ENCODE measurements at places on chromosomes 2 and 18. TPM values are rescaled to one million over a fixed set of nuclear protein-coding genes. Genes with fewer than 3 reads are reported as not detected.

DNA sequence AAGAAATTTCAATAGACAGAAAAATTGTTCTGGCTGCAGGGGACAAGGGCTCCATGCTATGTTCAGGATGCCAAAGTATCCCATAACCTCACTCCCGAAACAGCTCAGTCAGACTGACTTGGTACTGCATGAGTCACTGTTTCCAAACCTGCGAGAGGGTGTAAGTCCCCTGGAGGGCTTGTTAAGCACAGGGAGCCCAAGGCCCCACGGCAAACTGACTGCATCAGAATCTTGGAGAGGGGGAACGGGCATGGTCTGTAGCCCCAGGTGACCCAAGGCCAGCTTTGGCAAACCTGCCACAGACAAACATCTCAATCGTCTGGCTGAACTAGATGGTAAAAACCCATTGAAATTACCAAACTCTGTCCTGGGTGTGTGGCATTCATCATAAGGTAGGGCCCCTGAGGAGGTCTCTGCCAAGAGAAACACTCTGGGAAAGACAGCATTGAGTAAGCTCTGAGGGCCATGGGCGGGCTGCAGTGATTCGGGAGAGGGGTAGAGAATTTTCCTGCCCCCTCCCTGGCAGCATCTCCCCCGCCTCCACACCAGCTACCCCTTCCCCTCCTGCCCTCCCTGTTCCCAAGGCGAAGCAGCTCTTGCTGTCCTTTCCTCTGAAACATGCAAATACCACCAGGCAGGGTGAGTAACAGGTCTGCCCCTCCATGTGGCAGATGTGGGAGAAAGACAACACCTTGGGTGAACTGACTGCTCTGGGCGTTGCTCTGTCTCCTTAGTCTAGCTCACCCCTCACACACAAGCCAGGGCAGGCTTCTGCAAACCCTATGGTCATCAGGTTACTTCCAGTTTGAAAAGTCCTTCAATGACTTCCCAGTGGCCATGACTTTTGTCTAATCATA lies 274.7 kb upstream of the SIX2 start:
- no peak for DNase-seq

- no peak for DNase-seq
Measured at GRCh38 chr18:80154293-80154692, 45.2 kb downstream of the ADNP2 start.

- DNase-seq: no peak
Measured at GRCh38 chr2:10798783-10799182, 13.8 kb downstream of the PDIA6 start.

- DNase-seq: no peak
Measured at GRCh38 chr2:20148923-20149702, 75.8 kb downstream of the SDC1 start.

GRCh38 chr2:177282181-177282641 lies 17.7 kb upstream of the NFE2L2 start:
- no peak for DNase-seq

- no peak for DNase-seq
Measured at GRCh38 chr2:179695486-179695885, 165.9 kb downstream of the ZNF385B start.

DNA sequence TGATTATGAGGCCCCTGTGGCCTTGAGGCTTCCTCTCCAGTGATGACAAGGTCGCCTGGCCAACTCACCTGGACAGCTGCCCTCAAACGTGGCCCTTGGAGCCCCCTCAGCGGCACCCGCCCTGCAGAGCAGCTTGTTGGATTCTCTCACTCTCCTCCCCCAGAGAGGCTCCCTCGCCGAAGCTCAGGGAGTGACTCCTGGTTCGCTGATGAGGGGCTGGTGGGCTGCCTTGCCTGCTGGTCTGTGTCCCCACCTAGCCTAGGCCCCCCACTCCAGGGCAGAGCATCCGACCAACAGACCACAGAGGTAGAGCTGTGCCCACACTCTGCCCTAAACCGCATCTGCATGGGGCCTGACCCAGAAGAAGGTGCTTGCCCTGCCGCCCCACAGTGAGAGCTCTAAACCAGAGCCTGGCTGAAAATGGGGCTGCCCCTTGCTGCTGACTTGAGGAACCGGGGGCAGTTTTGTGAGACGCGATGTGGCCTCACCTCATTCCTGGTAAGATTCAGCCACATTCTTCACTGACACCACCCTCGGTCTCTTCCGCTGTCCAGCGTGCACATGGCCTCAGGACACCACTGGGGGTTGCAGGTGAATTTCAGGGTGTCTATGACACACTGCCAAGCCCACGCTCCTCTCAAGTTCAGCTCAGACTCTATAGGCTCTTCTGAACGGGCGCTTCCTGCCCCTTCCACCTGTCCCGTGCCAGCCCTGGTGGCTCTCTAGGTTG lies 131.6 kb downstream of the CABLES1 start:
- DNase-seq: no peak

REG3G gene
- not detected for total RNA-seq

ALLC gene
- not detected for total RNA-seq

POTEF gene
- total RNA-seq: not detected

FOXI3 gene
- total RNA-seq: not detected

METTL5 gene
- total RNA-seq: 22.9 TPM

SRBD1 gene
- 15.0 TPM for total RNA-seq
